ENCODE measurements at places on chromosomes 7 and 10.

- DNase-seq, result no peak
These were observed 66.7 kb upstream of the NEUROD6 start for GRCh38 chr7:31407178-31407676.

DNA sequence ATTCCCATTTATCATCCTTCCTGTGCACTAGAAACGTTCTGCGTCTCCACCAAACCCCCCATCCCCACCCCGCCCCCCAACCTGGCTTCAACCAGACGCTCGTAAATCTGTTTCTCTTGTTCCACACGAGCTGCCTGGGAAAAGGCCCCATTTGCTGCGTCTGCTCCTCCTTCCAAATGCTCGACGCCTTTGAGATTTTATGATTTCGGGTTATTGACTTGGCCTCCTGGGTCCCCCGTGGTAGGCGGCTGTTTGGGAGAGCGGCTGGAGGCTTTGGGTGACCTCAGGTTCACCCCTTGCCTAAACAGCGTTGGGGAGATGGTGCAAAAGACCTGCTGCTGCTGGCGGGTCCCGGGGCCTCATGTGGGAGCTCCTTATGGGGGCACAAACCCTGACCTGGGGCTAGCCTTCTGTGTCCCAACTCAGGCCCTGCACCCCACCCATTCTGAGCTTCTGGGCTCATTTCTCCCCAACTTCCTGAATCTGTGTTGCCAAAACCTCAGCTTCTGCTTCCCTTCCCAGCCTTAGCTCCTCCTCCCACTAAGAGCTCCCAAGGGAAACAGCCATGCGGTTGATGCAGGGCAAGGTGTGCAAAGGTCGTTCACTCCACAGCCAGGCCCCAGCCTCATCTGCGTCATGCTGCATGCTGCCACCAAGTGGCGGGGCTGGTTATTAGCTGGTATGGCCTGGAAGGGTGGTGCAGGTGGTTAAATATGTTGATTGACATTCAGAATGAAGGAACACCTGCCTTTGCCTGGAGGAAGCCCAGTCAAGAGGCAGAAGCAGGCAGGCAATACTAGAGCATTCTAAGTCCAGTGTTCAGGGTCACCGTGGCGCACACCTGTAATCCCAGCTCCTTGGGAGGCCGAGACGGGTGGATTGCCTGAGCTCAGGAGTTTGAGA lies 49.1 kb upstream of the ELN start:
- no peak for DNase-seq

DNA sequence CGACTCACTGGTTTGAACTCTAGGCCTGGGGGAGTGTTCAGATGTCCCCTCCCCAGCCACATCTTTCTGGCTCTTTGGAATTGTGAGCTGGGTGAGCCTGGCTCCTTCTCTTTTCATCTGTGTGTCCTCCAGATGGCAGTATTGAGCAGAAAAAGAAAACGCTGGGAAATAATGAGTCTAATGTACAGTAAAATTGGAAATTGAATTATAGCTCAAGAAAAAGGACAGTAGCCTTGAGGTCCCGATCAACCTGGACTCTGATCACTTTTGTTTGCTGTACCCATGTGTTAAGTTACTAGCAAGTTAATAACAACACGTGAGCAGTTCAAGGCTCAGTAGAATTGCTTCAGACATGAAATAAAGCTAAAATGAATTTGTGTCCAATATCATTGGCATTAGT lies 77.9 kb downstream of the SNX10 start:
- no peak for DNase-seq

DNA sequence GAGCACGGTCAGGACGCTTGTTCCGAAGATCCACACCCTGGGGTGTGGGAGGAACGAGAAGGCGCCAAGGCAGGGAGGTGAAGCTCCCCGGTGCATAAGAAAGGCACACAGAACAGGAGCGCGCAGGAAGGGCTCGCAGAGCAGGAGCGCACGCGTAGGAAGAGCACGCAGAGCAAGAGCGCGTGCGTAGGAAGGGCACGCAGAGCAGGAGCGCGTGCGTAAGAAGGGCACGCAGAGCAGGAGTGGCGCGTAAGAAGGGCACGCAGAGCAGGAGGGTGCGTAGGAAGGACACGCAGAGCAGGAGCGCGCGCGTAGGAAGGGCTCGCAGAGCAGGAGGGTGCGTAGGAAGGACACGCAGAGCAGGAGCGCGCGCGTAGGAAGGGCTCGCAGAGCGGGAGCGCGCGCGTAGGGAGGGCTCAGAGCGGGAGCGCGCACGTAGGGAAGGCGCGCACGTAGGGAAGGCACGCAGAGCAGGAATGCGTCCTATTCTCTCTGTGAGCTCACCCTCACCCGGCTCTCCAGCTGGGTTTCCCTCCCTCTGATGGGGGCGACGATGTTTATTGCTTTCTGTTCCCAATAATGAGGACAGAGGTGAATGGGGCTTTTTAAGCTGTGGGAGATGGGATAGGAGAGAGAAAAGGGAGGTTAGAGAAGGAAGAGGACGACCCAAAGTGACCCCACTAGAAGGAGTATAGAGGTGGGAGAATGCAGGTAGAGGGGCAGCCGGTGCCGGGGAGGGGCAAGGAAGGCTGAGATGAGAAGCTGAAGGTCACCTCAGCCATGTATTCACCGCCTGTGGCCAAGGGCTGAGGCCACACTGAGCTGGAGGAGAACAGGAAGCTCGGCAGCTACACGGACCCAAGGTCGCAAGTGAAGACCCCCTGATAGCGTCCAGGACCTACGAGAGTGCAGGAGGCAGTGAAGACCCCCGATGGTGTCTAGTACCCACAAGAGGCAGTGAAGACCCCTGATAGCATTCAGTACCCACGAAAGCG lies 423.2 kb downstream of the PTPRN2 start:
- DNase-seq, result no peak

- no peak for DNase-seq
These were observed 73.3 kb downstream of the DNAH11 start for GRCh38 chr7:21616091-21616490.

DNA sequence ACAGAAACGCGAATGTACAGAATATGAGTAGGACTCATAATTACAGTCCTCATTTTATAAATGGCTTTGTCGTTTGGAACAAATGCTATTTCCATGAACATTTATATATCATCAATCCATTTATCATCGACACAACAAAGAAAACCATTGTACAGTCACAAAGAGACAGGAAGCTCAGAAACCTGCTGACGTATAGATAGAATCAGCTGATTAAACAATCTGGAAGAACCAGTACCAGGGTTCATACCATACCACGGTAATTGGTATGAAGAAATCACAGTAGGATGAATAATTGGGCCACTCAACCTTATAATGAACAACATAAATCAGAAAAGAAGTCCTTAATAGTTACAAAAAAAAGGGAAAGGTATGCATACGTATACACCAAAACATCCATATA lies 295.0 kb downstream of the PARD3 start:
- no peak for DNase-seq

DNA sequence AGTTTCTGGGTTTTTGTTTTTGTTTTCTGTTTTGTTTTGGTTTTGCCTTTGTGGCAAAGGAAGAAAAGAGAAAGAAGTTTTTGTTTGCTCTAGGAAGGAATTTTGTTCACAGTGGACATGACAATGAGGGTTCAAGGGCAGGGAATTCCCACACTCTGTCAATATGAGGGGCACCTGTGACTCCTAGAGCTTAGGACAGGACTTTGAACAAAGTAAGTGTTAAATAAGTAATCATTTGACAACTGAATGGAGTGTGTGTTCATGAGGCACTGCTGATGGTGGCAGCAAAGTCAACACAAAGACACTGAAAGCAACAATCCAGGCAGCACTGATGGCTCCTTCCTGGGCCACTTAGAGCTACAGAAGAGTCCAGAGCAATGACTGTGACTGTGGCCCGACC lies 1381.1 kb upstream of the LRRTM3 start:
- DNase-seq, result no peak

All from NK-92 treated with Interleukin-12 subunit alpha and Interleukin-12 subunit beta, amount 100 ng/mL, for 24 hours (cell line).